Brain pericyte (primary cell): ENCODE measurements at places on chromosomes 5 and 9.

- DNase-seq, result no peak
Observed at GRCh38 chr9:34547960-34548611, 25.3 kb upstream of the ENHO start.

- no peak for DNase-seq
Observed at GRCh38 chr9:128723352-128723865, 518 bp downstream of the ZDHHC12 start.

DNA sequence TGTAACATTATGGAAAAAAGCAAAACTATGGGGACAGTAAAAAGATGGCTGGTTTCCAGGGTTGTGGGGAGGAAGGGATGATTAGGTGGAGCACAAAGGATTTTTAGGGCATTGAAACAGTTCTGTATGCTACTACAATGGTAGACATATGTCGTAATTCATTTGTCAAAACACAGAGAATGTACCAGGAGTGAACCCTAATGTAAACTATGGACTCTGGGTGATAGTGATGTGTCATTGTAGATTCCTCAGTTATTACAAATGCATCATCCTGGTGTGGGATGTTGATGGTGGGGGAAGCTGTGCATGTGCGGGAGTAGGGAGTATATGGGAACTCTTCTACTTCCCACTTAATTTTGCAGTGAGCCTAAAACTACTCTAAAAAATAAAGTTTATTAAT is 135.0 kb upstream of the GABRP start:
- no peak for DNase-seq

- no peak for DNase-seq
Observed at GRCh38 chr5:138568061-138568824, 7.0 kb downstream of the HSPA9 start.

DNA sequence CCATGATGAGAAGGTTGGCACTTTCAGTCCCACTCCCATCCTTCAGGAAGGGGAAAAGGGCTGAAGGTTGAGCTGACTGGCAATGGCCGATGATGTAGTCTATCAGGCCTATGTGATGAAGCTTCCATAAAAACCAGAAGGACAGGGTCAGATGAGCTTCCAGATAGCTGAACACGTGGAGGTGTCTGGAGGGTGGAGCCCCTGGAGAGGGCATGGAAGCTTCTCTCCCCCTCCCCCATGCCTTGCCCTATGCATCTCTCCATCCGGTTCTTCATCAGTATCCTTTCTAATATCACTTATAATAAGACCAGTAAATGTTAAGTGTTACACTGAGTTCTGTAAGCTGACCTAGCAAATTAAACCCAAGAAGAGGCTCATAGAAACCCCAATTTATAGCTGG is 32.6 kb upstream of the SMU1 start:
- DNase-seq, result no peak

- no peak for DNase-seq
Observed at GRCh38 chr5:505951-506525, 18.2 kb downstream of the SLC9A3 start.

DNA sequence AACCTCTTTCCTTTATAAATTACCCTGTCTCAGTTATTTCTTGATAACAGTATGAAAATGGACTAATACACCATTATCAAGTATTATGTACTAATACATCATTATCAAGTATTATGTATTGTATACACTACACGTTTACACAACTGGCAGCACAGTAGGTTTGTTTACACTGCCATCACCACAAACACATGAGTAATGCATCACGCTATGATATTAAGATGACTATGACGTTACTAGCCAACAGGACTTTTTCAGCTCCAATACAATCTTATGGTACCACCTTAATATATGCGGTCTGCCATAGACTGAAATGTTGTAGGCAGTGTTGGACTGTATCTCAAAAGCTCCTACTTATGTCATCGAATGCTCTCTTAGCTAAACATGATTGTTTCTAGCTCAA is 28.2 kb downstream of the PRELID2 start:
- no peak for DNase-seq

GRCh38 chr9:127393645-127394044 is 3.3 kb upstream of the SLC2A8 start:
- DNase-seq, result no peak

GRCh38 chr5:156529892-156530291 is 202.9 kb downstream of the SGCD start:
- no peak for DNase-seq

- DNase-seq, result no peak
Observed at GRCh38 chr9:33172256-33173238, 5.4 kb upstream of the B4GALT1 start.

- DNase-seq, result no peak
Observed at GRCh38 chr9:98356953-98357690, 101.7 kb upstream of the TBC1D2 start.

DNA sequence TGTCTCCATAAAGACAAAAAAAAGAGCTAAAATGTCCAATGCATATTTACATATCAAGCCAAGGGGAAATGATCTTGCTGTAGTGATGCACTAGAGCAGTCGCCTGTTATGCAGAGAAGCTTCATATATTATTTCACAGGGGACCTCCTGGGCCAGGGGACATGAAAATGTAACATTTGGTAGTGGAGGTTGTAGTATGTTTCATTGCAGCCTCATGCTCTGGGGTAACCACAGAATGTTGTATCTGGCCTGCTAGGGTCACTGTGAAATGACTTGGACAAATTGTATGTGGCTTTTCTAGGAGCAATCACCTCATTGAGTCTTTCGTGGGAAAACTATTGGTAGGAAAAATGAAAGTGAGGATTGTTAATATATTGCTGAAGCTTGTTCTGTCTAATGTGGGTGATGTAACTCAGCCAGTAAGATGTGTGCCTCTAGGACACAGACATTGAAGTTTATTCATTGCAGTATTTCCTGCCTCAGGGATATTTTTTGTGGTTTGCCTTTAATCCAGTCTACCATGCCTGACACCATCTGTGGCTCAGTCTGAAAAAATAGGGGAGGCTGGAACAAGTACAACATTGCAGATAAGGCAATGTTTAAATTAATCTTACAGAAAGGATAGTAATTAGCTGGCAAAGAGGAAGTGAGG is 430.8 kb upstream of the TNC start:
- DNase-seq, result no peak

DNA sequence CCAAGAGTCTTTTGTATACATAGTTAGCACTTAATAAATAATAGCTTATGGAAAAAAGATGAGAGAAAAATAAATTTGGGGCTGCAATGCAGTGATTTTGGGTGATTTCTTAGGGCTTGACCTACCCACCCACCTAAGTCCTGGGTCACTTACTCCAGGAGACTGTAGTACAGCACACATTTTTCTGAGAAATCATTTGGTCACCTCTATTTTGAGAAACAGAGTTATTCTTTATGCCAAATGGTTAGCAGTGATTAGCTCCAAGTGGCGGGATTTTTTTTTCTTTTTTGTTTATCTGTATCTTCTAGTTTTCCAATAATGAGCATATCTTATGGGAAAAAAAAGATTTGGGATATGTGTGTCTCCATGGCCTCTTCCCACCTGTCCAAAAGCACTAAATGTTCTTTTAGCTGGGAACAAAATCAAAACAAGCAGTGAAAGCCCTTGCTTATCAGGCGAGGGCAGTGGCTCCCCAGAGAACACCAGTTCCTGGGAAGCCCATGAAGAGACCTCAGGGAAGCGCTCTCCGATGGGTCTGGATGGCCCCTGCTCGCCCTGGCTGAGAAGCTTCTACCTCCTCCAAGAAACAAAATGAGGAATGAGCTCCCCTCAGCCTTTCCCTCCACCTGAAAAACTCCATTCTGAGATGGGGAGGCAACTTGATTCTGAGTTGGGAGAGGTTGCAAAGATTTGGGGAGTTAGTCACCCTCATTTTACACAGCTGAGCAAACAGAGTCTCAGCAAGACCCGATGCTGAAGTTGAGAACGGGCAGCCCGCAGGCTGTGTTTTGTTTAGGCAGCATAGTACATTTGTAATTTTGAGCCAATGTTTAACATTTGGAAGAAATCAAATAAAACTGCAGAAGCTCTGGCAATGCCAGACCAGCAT is 69.9 kb downstream of the CYFIP2 start:
- peak; percentile 87 for DNase-seq

- DNase-seq, result no peak
Observed at GRCh38 chr9:129958796-129959195, 84.2 kb downstream of the FNBP1 start.

DNA sequence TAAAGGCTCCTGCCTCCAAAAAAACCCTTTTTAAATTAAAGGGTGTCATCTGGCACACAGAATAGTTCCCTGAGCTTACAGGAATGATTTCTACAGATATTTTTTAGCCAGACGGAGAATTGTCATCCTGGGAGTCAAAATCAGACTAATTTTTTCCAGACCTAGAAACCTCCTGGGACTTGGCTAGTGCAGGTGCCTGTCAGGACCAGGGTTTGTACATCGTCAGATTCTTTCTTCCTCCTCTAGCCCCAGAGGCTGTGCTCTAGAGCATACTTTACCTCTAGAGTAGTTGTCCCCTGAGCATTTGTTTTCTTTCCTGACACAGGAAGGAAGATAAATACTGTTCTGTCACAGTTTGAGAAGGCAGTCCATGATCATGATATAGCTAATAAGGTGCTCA is 52.5 kb downstream of the RAB3C start:
- DNase-seq, result no peak

- DNase-seq, result no peak
Observed at GRCh38 chr5:124161266-124161665, 585.2 kb downstream of the ZNF608 start.
